H54 (cell line): ENCODE measurements at places on chromosomes 5 and 9.

DNA sequence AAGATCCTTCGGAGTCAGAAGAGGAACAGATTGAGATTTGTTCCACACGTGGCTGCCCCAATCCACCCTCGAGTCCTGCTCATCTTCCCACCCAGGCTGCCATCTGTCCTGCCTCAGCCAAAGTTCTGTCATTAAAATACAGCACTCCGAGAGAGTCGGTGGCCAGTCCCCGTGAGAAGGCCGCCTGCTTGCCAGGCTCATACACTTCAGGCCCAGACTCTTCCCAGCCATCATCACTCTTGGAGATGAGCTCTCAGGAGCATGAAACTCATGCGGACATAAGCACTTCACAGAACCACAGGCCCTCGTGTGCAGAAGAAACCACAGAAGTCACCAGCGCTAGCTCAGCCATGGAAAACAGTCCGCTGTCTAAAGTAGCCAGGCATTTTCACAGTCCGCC, 85.9 kb downstream of the GOLPH3 start:
- DNase-seq = no peak

- DNase-seq = no peak
Observed at GRCh38 chr5:153534102-153534501, 43.6 kb downstream of the GRIA1 start.

GRCh38 chr5:93209476-93209875, 371.5 kb downstream of the NR2F1-AS1 start:
- DNase-seq = no peak

- DNase-seq = no peak
Observed at GRCh38 chr9:71980266-71981190, 69.1 kb downstream of the C9orf85 start.

- no peak for DNase-seq
Observed at GRCh38 chr5:91182763-91183162, 200.4 kb downstream of the ARRDC3 start.

- no peak for DNase-seq
Observed at GRCh38 chr5:77131361-77131760, 44.3 kb upstream of the ZBED3 start.

DNA sequence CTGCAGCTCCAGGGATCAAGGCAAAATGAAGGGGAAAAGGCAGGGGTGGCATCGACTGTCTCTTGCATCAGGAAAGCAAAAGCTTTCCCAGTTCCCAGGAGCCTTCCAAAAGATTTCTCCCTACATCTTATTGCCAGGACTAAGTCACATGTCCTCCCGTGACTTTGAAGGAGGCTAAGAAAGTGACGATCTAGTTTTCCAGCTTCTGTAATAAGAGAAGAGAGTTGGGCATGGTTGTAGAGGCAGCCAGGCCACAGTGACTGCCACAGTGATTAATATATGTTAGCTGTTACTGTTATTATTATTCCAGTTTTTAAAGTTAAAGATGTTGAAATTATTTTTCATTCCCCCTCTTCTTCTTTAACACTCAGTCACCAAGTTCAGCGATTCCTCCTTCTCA, 77.1 kb downstream of the RMI1 start:
- no peak for DNase-seq

GRCh38 chr9:83775932-83776331, 41.6 kb downstream of the GKAP1 start:
- no peak for DNase-seq

DNA sequence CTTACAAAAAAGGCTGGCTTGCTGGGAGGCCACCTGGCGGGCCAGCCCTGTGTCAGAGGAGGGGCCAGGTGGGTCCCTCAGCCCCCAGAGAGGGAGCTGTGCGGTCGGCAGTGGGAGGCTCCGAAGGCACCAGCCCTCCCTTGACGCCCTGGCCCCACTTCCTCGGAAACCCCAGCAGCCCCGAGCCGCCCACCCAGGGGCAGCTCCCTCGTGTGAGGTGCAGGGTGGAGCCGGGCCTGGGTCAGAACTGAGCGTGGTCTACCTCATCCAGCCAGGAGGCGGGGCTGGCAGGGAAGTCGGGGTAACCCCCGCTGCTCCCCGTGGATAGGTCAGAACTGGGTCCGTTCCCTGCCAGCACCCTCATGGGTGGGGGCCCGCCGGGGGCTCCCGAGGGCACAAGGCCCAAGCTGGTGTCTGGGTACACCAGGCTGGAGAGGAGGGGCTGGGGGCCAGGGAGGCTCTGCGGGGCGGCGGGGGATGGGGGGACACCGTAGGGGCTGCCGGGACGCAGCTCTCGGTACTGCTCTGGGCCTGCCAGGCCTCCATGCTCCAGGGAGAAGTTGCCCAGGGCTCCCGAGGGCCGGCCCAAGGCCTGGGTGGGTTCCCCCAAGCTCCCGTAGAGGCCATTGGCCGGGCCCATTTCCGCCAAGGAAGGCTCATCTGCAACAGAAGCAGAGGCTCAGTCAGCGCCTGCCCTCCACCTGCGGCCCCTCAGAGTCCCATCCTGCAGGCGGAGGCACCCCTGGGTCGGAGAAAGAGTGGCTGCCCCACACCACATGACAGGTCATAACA, 7.6 kb downstream of the LHX3 start:
- DNase-seq = no peak

DNA sequence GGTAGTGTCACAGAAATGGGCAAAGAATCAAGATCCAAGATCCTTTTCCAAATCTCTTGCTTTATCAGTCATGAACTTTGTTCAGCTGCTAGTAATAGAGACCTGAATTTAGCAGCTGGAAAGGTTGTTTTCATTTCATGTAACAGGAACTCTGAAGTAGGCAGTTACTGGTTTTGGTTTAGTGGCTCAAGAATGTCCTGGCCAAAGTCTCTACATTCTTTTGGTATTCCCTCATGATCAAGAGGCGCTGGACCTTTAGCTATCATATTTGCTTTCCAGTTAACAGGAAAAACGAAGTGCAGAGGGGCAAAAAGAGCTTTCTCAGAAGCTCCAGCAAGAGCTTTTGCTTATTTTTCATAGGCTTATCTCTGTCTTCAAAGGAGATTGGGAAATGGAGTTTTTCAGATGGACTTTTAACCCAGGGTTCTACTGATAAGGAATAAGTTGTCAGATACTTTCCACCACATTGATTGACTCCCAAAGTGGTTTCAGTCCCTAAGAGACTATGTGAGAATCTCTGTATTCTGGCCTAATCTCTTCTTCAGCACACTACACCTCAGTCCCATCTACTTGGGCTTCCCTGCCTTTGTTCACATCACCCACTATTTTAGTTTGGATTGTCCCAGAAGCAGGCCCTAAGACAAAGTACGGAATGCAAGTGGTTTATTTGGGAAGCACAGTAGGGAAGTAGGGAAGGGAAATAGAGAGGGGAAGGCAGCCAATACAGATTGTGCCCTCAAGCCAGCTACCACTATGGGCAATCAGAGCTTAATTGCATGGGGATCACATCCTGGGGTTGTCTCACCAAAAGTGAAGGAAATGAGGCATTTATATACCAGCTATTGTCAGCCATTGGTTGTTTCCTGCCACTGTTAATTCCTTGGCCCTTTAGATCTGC, 359.3 kb downstream of the LRRC70 start:
- DNase-seq = no peak

DNA sequence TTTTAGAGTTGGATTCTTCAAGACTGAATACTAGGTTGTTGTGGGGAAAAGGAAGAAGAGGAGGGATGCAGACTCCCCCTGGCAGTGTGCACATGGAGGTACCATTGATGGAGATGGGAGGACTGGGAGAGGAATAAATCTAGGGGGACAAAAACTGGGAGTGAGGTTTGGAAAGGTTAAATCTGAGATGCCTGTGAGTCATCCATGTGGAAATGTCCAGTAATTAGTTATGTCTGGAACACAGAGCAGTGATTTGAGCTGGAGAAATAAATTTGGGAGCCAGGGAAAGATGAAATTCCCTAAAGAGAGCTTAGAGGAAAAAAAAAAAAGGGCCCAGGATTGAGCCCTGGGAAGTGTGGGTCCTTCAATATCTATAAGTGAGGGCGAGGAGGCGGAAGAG, 8.0 kb upstream of the CCIN start:
- DNase-seq = no peak

GRCh38 chr5:98880598-98880997, 48.2 kb downstream of the CHD1 start:
- no peak for DNase-seq

DNA sequence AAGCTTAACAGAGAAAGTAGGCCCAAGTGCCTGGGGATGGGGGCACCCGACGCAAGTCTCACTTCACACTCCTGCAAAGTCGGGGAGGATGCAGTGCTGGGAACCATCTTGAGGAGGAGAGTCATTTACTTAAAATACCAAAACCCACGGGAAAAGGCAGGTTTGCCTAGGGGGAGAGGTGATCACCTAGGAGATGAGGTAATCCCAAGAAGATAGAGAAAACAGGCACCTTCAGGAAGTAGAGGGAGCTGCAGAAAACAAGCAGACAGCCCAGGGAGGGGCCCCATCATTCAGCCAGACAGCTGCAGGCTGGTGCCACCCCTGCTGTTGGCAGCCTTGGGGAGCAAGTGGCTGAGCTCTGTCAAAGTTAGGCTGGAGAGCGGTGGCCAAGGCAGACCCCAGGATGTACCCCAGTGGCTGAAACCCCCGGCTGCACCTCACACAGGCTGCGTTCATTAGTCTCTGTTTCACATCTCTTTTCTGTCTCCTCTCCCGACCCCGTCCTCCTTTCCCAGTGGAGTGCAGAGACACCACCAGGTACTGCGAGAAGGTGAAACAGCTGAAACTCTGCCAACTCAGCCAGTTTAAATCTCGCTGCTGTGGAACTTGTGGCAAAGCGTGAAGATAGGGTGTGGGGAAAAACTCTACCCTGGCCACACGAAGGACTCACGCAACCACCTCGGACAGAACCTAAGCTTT, 124.9 kb downstream of the SAXO1 start:
- no peak for DNase-seq

- no peak for DNase-seq
Observed at GRCh38 chr5:176847726-176848290, 37.4 kb downstream of the UNC5A start.

DNA sequence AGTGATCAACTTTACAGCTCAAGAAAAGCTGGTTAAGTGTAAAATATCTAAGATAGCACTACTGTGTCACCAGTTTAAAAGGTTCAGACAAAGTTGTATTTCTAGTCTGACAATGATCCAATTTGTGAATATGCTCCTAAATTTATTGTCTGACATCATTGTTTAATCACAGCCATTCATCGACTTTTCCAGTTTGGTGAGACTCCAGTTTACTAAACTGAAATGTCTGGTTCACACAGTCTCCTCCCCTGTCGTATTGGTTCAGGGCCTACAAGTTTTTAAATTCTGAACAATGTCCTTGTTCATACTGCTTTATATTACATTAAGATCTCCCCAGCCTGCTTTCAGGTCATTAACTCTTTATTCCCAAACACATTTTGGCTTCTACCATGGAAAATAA, 161.4 kb downstream of the CHSY3 start:
- no peak for DNase-seq

DNA sequence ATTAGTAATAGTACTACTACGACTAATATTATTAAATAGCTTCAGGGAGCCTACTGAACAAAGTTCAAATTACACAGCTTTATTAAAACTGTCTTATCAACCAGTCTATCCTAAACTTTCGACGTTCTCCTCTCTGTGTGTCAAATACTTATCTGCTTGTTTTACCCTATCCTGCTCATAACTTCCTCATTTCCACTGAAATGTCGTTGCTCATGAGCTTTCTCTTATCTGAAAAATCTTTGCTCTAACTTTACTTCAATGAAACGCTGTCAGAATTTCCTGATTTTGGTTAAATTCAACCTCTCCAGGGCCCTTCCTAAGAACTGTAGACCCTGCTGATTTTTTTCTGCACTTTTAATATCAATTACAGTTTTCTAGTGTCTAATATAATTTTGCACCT, 1431.0 kb upstream of the WWC1 start:
- no peak for DNase-seq

DNA sequence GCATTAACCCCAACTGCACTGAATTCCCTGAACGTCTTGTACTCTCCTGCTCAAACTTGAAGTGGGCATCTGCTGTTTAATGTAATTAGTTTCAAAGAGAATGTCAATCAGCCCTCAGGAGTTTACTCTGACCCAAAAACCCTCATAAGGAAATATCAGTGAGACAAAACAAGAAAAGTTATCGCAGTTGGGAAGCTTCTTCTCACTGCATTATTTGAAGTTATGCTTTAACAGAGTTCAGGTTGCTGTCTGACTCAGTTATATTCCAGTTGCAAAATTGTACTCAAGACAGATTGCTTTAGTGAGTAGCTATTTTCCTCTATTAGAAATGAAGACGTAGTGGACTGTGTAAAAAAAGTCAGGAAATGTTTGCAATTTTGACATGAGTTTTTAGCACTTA, 52.1 kb downstream of the PPIC start:
- no peak for DNase-seq

DNA sequence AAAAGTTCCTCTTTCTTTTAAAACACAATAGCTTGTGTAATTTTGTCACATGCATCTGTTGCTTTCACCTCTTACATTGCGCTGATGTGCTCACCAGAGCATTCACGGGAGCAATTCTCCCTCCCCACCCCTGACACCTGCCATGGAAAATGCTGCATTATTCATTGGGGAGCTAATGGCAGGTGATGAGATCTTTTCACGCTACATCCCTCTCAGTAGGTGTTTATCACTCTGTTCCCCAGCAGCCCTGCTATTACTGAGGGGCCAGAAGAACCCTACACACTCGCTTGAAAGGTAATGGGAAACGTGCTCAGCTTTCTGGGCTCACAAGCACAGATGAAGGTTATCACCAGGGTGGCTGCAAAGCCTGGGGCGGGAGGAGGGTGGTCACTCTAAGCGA, 398.0 kb downstream of the PSAT1 start:
- no peak for DNase-seq

- DNase-seq = no peak
Observed at GRCh38 chr5:72741805-72742204, 74.7 kb upstream of the TNPO1 start.

GRCh38 chr5:144547098-144547499, 376.4 kb downstream of the KCTD16 start:
- no peak for DNase-seq

DNA sequence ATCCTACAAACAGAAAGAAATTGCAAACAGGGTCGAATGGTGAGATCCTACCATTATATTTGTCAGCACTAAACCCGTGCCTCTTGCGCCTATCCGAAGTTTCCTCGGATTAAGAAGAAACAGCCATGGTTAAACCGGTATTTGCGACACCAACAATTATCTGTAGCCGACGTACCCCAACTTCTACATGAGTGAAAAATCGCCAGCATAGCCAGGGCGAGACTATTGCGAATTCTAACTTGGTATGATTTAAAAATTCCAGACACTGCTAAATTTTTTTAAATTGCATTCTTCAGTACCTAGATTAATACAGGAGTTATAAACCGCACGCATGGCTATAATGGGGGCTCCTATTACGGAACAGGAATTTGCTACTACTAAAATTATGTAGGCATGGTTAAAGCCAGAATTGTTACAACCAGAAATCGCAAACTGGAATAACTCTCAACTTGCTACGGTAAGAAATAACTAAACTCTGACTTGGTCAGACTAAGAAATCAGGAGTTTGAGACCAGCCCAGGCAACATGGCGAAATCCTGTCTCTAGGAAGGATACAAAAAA, 25.3 kb upstream of the ANXA2R start:
- no peak for DNase-seq

GRCh38 chr9:78973907-78974306, 597.9 kb upstream of the TLE4 start:
- peak; percentile 51 for DNase-seq
